ENCODE measurements at places on chromosomes 3 and 15.

DNA sequence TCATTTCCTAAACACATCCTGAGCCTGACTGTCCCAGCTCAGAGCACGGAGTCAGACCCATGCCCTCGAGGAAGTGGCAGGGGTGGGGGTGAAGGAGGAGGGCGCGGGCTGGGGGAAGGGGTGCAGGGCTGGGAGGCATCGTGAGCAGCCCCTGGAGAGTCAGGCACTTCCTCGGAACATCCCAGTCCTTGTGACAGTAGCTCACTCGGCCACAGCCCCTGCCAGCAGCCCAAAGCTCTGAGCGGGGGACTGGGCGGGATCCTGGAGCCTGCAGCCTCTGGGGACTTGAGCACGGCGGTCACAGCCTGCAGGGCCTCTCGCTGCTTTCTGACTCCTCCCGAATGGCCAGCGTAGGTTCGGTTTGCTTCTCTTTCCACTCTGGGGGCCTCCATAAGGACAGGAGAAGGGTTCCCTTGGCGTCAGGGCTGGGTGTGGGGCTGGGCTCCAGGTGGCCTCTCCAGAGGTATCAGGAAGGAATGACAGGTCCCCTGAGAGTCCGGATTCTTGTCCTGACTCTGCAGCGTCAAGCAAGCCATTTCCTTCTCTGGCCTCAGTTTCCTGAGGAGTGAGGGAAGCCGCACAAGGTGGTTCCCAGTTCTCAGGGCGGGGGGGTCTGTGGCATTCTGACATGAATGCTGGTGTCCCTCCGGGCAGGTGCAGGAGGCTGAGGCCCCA, 20.9 kb downstream of the PSTPIP1 start:
- DNase-seq: no peak

GRCh38 chr15:33074212-33074611, 120.3 kb downstream of the FMN1 start:
- no peak for DNase-seq

DNA sequence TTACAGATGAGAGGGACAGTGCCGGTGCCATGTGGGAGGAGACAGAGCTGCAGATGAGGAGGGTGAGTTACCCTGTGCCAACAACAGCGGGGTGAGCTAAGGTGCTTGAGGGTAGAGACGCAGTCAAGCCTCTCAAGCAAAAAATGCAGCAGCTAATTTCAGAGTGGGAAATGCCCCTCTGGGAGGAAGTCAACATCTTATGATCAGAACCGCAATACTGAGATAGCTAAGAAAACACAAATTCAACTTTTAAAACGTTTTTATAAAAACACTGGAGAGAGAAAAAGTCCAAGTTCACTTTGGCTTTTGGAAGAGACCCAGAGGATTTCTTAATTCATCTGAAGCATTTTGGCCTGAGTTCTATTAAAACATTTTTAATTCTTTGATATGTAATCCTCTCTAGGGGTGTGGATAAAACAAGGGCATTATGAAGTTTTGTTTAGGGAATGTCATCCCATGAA, 319.2 kb downstream of the SLC9A9 start:
- DNase-seq: no peak

- no peak for DNase-seq
Observed at GRCh38 chr15:90402767-90403166, 14.7 kb downstream of the IQGAP1 start.

GRCh38 chr15:80581976-80582375, 113.1 kb upstream of the ABHD17C start:
- no peak for DNase-seq

DNA sequence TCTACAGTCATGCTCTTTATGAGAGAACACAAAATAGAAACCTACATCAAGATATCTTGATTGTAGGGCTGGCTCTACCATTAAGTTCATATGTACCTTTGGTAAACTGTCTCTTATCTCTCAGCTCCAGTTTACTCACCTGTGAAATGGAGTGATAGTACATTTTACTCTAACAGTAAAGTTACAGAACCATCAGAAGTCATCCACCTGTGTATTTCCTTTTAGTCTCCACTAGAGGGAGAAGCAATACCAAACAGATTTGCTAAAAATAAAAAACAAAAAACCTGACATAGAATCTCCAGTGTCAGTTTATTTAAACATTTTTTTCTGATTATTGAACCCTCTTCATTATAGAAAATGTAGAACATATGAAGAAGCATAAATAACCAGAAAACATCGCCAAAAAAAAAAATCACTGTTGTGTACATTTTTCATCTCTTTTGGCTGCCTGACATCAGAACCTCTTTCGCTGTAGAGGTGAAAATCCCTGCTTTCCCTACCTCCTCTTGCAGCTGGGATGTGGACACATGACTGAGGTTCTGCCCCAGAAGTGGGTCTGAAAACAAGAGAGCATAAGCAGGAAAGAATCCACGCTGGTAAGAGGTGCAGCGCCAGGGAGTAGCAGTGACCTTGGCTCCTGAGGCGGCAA, 48.7 kb upstream of the WDR72 start:
- no peak for DNase-seq

DNA sequence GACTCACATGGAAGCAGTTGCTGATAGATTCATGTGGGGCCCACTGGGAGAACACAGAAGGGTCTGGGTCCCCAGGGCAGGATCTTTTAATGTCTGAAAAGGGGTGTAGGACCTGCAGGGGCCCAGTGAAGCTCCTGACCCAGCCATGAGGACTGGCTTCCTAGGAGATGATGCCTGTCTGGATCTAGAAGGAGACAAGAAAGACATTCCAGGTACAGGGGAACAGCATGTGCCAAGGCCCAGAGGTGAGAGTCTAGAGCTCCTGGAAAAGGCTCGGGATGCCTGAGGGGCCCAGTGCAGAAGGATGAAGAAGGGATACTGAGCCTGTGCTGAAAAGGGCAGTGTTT, 4.7 kb upstream of the SEMA3F start:
- DNase-seq: no peak

DNA sequence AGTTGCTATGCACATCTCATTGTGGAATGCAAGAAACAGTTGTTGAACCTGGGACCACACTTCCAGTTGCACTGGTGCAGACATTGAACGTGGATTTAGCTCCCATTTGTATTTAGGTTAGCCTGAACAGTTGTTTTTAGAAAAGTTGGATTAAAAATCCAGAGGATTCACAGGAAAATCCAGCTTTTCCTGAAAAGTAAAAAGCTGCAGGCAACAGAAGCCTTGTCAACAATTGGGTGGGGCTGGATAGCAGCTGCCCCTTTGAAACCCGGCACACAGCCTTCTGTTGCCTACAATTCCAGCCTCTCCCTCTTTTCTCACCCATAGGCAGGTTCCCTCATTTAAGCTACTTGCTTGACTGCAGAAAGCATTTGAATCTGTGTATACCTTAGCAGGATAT, 165.3 kb upstream of the TBL1XR1 start:
- DNase-seq: no peak

GRCh38 chr15:86645925-86646500, 566.3 kb downstream of the AGBL1 start:
- no peak for DNase-seq

- no peak for DNase-seq
Observed at GRCh38 chr15:38084289-38084688, 149.8 kb downstream of the TMCO5A start.

- DNase-seq: no peak
Observed at GRCh38 chr3:172568701-172569100, 45.5 kb upstream of the TNFSF10 start.

GRCh38 chr3:15333099-15333955, 941 bp upstream of the SH3BP5 start:
- DNase-seq: no peak

- DNase-seq: no peak
Observed at GRCh38 chr15:29686079-29686425, 136.2 kb downstream of the TJP1 start.

- no peak for DNase-seq
Observed at GRCh38 chr3:182618085-182618732, 175.1 kb upstream of the ATP11B start.

GRCh38 chr3:141538568-141539240, 51.9 kb downstream of the RASA2 start:
- DNase-seq: no peak

DNA sequence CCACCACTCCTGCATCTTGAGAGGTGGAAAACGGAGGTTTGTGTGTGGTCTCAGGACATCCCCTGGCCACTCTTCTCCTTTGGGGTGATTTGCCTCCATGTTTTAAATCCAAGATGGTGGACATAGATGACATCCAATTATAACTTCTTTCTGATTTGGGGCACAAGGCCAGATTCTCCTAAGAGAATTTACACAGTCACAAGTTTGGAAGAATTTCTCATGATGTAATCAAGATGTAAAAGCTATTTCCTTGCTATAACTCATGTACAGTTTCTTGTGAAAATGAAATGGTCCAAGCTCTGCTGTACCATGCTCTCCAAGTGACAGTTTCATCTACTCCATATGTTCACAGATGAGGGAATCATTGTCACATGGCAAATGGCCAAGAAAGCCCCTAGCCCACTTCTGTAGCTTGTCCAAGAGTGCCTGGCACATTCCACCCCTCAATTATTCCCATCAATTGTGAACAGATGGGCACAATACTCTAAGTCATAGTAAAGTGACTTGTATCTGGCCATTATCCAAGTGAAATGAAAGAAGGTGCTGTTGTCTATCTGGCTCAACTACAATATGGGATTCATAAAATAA, 134.6 kb upstream of the ROPN1 start:
- DNase-seq: no peak

DNA sequence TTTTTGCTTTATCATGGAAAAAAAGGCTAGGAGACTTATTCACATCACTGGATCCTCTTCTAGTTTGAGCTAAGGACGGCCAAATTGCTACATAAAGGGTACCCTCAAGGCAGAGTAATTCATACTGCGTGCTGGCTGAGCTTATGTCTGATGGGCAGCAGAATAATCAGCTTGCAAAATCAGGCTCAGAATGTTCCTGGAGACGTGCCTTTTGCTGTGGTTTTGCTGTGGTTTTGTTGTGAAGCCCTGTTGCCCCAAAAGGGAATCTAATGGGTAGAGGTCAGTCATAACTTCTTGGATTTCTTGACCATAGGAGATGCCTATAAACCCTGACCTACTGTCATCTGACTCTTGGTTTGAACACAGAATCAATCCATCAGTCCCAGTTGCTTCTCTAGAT, 189.9 kb downstream of the SOX2 start:
- DNase-seq: no peak

DNA sequence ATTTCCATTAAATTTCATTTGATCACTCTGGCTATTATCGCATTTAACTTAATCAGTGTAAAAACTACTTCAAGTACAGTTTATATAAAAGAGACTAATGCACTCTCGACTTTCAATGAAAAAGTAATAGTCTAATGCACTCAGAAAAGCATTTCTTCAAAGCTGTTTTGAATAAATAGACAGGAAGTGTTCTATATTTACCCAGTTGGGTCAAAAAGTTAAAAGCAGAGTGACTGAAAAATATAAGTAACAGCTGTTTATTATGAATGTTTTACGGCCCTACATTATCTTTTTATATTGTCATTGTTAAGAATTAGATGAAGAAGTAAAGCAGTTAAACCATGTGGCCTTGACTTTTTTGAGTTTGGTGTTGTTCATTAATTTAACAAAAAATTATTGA, 391.8 kb downstream of the ZPLD1 start:
- no peak for DNase-seq

GRCh38 chr3:184907681-184908649, 96.0 kb downstream of the VPS8 start:
- DNase-seq: no peak

DNA sequence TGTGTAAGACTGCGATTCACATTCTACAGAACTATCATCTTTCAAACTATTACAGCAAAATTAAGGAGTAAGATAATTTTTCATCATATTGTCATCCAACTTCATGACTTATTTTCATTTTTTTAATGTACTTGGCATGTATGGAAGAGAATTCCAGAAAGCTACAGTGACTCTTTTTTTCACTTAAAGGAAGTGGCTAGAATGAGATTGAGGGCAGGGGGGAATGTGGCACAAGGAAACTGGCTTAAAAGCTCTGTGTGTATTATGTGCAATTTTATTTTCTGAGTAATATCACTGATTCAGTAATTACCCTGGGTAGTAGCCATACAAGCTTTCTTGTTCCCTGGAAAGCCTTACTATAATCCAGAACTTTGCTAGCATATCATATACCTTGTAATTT, 94.6 kb downstream of the FILIP1L start:
- DNase-seq: no peak

DNA sequence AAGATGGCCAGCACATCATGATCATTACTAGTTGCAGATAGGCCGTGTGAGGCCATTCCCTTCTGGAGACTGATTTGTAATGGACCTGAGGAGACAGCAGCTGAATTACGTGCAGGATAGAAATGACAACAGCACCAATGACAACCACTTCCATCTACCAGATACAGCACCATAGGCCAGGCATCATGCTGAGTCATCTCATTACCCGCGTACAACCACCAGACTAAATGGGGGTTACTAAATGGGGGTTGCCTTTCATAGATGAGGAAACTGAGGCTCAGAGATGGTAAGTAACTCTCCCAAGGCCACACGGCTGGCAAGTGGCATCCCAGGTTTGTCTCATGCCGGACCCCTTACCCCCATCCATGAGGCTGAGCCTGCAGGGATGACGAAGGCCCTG, 32.8 kb upstream of the FAM107A start:
- no peak for DNase-seq

DNA sequence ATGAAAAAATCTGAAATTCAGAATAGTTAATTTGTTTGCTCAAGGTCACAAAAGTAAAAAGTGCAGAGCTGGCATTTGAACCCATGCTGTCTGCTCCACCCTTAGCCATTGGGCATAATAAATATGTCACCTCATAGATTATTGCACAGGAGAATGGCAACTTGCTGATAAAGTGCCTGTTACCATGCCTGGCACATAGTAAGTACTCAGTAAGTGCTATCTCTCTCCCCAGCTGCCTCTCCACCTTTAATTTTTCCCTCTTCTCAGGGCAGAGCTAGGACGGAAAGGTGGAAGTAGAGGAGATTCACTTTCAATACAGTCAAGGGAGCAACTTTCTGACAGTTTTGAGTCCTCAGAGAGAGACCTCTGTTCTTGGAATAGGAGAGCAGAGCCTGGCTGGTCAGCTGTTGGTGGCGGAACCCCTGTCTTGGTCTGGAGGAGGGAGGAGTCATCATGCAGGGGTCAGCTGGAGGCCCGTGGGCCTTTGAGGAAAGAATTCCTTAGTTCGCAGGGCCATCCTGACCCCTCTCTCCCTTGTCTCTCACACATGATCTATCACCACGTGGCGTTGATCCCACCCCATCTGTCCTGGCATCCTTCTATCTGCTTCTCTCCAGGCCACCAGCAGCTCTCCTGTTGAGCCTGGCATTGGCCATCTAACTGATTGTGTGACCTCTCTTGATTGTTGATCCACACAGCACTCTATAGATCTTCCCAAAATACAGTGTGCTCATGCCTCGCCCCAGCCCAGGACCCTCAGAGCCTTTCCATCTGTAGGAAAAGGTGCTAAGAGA, 149.3 kb downstream of the RPLP1 start:
- no peak for DNase-seq

- DNase-seq: no peak
Observed at GRCh38 chr3:136620436-136620835, 131.7 kb downstream of the STAG1 start.

GRCh38 chr15:94834494-94834893, 603.1 kb downstream of the MCTP2 start:
- DNase-seq: no peak

- no peak for DNase-seq
Observed at GRCh38 chr15:75840659-75841058, 2.6 kb upstream of the UBE2Q2 start.
